CD4-positive, alpha-beta T cell treated with Interleukin-4 for 4 hours (primary cell): ENCODE measurements at places on chromosomes 11 and 22.

DNA sequence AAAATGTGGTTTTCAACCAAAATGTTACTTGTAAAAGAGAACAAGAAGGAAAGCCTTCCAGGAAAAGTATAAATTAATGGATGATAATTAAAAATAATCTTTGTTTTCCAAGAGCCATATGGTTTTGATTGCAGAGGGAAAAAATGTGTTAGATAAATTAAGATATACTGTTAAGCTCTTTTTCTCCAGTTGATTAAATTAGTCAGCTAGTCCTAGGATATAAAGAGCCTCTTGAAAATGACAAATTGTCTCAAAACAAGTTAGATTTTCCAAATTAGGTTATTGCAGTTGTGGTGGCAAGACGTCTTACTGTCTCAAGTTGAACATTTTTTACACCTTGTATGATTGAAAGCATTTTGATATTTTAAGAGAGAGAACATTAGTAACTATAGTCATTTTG lies 110.9 kb downstream of the DYNC2H1 start:
- DNase-seq: no peak

DNA sequence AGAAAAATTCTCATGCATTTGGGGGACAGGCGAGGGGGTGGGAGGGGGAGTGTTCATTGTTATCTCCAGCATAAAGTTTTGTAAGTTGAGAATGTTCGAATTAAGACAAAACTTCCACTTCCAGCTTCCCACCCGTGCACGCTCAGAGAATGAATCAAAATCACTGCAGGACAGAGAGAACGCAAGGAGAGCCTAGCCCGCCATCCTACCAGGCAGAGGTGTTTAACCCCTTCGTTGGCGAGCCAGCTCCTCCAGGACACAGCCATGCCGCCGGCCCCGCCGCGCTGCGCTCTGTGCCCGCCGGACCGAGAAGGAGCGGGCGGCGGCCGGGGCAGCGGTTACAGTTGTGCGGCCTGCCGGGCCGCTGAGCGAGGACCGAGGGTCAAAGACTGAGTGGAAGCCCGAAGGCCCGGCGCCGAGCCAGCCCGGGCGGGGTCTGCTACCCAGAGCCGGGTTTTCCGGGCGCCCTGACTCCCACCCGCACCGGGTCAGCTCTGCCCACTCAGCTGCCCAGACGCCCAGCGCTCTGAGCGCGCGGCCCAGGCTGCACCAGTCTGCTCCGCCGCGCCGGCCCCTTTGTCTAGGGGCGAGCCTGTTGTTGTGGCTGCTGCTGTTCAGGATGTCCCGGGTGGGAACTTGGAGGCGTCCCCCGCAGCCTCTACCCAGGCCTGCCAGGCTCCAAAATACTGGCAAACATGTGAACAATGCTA lies at the start of gene NOX4:
Gene NOX4 (minus strand): TSS at position 395 of the 710 bp plus-strand sequence. CDS start 129 bp downstream, at position 266.
- no peak for DNase-seq

GRCh38 chr22:25059438-25059837 lies 106.9 kb downstream of the KIAA1671 start:
- no peak for DNase-seq

GRCh38 chr22:42948294-42948693 lies 66.7 kb downstream of the PACSIN2 start:
- no peak for DNase-seq

DNA sequence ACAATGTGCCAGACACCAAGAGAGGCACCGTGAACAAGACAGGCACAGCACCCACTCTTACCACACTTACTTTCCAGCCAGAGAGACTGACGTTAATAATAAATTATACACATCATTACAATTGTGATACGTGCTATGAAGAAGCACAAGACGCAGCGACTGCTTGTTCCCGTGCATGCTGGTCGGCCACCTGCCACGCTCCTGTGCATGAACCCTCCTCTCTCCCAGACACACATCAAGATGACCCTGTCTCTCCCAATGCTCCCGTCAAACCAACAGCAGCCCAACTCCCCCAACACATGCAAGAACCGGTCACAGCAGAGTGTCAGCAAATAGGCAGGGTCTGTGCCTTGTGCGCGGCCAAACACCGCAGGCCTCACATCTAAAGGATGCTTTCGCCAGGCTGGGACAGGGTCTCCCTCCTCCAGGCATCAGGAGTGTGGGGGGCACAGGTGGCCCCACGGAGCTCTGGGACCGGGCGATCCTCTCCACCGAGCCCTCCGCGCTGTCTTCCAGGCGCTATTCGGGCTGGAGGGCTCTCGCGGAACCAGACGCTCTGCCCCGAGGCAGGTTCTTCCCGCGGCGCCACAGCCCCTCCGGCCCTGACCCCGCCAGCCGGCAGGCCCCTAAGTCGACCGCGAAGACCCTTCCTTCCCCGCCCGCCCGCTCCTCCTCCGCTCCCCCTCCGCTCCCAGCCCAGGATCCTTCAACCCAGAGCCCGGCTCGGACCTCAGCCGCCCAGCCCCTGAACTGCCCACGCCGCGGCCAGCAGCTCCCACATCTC lies 533 bp downstream of the SERGEF start:
- DNase-seq: no peak

DNA sequence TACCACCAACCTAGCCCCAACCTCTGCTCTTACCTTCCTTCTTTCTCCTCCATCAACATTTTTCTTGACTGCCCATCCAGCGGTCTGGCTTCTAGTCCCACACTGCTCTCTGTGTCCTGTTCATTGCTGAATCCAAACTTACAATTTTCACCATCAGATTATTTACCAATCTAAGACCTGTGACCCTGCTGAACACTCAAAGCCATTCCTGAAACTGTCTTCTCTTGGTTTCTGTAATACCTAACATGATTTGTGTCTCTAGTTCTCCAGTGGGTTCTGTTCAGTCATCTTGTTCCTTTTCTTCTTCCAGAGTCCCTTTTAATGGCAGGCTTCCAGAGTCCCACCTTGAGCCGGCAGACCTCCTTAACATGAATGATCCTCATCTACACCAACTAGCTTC lies 24.1 kb downstream of the RRAS2 start:
- no peak for DNase-seq

- no peak for DNase-seq
Observed at GRCh38 chr11:66119348-66120133, 49.5 kb downstream of the PACS1 start.

DNA sequence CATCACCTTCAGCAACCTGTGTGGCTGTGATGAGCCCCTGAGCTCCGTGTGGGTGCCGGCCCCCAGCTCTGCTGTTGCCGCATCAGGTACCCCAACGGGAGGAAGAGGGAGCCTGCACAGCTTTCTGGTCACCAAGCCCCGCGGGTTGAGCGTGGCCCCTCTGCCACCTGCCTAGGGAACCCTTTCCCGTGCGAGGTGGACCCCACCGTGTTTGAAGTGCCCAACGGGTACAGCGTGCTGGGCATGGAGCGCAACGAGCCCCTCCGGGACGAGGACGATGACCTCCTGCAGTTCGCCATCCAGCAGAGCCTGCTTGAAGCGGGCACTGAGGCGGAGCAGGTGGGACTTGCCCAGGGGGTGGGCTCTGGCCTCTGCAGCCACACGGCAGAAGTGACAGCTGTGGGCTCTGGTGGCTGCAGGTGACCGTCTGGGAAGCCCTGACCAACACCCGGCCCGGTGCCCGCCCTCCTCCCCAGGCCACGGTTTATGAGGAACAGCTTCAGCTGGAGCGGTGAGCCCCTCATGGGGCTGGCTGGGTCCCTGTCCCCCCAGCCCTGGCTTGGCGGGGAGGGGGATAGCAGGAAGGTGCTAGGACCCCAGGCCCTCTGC lies 1.9 kb upstream of the SSH3 start:
- no peak for DNase-seq

DNA sequence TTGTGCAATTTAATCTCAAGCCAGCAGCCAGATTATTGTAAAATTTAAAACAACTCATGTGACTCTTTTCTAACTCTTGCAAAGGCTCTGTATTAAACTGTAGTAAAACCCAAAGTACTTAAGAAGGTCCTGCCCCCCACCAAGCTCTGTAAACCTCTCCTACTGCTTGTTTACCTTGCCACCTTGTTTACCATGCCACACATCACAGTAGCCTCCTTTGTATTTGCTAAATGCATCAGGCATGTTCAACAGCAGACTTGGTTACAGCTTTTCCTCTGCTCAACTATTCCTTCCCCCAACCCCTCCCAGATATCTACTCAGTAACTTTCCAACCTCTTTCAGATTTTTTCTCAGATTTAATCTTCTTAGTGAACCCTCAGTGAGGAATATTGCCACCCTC lies 861.6 kb downstream of the METTL15 start:
- no peak for DNase-seq

DNA sequence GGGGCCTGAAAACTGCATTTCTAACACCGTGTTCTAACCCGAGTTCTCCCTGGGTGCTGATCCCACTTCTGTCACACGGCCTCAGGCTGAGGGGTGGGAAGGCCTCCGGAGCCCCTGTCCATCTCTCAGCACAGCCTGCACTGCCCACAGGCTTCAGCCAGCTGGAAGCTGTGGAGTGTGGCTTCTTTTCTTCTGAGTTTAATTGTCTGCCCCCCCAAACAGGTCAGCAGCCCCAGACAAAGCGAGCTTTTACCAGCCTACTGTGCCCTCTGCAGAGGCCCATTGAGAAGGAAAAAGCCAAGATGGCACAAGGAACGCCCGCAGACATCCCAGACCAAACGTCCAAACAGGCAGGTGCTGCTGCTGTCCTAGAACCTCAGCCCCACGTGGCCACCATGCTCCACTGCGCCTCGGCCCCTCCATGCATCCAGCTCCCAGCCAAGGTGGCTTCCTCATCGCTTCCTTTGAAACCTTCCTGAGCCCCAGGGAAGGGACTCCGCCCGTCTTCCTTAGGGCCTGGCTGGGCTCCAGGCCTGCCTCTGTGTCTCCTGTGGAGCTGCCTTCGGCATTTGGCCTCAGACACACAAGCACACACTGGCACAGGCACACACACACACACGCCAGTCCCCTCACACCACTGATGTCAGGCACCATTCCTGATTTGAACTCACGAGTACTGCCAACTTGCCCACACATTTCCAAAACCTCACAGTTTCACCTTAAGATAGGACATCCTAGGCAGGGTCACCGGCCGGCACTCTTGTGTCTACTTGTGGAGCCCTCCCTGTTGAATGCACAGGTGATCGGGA lies 1.7 kb downstream of the MOB2 start:
- DNase-seq: no peak

GRCh38 chr11:88535916-88536547 lies 198.5 kb upstream of the CTSC start:
- DNase-seq: no peak

DNA sequence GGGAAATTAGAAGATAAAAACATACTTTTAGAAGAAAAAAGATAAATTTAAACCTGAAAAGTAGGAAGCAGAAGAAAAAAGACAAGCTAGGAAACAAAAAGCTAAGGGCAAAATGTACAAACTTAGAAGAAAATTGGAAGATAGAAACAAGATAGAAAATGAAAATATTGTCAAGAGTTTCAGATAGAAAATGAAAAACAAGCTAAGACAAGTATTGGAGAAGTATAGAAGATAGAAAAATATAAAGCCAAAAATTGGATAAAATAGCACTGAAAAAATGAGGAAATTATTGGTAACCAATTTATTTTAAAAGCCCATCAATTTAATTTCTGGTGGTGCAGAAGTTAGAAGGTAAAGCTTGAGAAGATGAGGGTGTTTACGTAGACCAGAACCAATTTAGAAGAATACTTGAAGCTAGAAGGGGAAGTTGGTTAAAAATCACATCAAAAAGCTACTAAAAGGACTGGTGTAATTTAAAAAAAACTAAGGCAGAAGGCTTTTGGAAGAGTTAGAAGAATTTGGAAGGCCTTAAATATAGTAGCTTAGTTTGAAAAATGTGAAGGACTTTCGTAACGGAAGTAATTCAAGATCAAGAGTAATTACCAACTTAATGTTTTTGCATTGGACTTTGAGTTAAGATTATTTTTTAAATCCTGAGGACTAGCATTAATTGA lies 1.0 kb downstream of the MALAT1 start:
- no peak for DNase-seq

DNA sequence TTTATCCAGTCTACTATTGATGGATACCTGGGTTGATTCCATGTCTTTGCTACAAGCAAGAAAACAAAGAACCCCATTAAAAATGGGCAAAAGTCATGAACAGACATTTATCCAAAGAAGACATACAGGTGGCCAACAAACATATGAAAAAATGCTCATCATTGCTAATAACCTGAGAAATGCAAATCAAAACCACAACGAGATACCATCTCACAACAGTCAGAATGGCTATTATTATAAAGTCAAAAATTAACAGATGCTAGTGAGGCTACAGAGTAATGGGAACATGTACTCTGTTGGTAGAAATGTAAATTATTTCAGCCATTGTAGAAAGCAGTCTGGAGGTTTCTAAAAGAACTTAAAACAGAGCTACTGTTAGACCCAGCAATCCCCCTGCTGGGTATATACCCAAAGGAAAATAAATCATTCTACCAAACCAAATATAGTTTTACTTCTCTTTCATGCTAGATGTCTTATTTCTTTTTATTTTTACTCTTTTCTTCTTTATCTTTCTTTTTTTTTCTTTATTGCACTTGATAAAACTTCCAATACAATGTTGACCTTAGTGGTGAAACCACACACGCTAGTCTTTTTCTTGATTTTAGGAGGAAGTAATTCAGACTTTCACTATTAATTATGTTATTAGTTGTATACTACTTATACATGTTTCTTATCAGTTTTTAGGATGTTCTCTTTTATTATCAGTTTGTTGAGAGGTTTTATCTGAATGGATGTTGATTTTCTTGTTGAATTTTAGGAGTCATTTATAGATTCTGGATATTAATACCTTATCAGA lies 14.3 kb downstream of the TRIM22 start:
- no peak for DNase-seq

GRCh38 chr11:6433998-6434660 lies 6.7 kb downstream of the HPX start:
- DNase-seq: no peak

- peak; percentile 18 for DNase-seq
Observed at GRCh38 chr11:7657306-7658025, 15.8 kb downstream of the CYB5R2 start.
